Urinary bladder (tissue), 4 donors: ENCODE measurements at places on chromosomes 12 and 14. TPM values are rescaled to one million over a fixed set of nuclear protein-coding genes. Genes with fewer than 3 reads are reported as not detected.

Gene DDX54
- polyA plus RNA-seq: 54.4 TPM

DNA sequence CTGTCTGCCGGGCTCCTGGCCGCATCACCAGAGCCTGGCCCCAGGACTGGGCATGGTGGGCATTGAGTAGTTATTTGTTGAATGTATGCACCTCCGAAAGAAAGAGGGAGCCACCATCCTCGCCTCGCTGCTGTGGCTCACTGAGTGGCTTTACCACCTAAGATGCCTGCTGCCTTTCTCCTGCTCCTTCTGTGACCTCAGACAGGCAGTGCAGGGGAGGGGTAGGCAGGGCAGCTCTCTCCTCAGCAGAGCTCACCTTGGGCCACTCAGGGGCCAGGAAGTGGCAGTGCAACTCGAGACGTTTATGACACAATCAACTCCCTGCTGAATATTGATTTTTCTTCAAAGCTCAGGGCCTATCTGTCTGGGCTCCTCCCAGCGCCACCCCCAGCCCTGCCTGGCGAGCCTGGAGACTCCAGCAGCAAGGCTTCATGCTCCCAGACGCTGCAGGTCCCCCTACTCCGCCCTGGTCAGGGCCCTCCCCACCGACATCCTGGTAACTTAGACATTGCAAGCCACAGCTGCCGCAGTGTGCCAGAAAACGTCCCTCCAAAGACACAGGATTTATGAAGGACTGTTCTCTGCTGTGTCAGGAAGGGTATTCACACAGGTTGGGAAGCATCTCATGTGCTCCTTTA lies 84.3 kb upstream of the DIO3 start:
- no peak for DNase-seq

- DNase-seq: no peak
These were observed 10.5 kb upstream of the SSTR1 start for GRCh38 chr14:38197001-38197783.

GRCh38 chr12:69981881-69982475 lies 157.0 kb downstream of the MYRFL start:
- DNase-seq: no peak
